Suppressor macrophage treated with lipopolysaccharide for 1 hour (primary cell): ENCODE measurements at places on chromosomes 4 and X.

GRCh38 chr4:187172340-187172761 lies 448.7 kb upstream of the FAT1 start:
- no peak for DNase-seq

- no peak for DNase-seq
Observed at GRCh38 chr4:175143116-175143515, 225.0 kb downstream of the ADAM29 start.

- DNase-seq = no peak
Observed at GRCh38 chr4:14695095-14695845, 307.0 kb upstream of the CPEB2 start.

- no peak for DNase-seq
Observed at GRCh38 chr4:6608758-6609414, 31.6 kb upstream of the MRFAP1 start.
